Right hindlimb (tissue), 1 donor: ENCODE measurements at places on chromosomes 7 and 10.

DNA sequence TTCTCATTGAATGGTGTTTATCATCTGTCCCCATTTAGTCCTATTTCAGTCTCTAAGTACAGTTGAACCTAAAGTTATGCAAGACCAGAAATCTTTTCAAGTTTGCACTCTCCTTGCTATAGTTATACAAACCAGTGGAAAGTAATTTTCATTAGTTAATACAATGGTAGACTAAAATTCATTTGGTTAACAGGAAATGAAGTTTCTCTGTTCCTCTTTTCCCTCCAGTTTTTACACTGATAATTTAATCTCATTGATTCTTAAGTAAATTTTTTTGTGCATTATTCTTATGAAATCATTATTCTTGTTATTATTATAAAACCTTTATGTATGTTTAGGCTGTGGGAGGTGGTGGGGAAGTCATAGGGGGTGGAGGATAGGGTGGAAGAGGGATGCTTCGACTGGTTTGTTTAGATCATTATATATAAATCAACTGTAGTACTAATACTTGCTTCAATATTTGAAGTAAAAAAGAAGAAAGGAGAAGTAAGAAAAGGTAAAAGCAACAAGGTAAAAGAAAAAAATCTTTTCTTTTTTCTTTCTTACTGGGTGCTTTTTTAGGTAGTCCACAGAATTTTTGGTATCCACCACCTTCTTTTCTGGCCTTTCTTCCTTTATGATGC lies 104.1 kb downstream of the GPR85 start:
- no peak for DNase-seq

- peak; percentile 46 for DNase-seq
These were observed 124.8 kb upstream of the TMEM72 start for GRCh38 chr10:44786286-44786850.

- DNase-seq: no peak
These were observed 18.4 kb upstream of the KLF6 start for GRCh38 chr10:3803295-3803926.

- no peak for DNase-seq
These were observed 11.8 kb upstream of the COBL start for GRCh38 chr7:51328351-51328801.

- no peak for DNase-seq
These were observed 163.6 kb downstream of the KCND2 start for GRCh38 chr7:120436487-120437060.

GRCh38 chr7:47474937-47475879 lies 106.7 kb downstream of the TNS3 start:
- peak; percentile 74 for DNase-seq

DNA sequence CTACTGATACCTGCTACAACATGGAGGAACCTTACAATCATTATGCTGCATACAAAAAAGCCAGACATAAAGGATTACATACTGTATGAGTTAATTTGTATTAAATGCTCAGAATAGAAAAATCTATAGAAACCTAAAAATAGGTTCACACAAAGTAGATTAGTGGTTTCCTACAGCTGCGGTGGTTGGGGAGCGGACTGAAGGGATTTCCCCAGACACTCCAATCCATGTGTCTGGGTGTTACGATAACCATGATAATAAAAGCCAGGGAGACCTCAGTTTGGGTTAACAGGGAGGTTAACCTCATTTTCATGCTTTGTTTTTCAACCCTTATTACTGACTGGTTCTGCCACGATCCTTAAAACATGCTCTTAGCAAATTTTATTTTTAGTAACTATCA lies 355.9 kb downstream of the KCNMA1 start:
- DNase-seq: no peak

DNA sequence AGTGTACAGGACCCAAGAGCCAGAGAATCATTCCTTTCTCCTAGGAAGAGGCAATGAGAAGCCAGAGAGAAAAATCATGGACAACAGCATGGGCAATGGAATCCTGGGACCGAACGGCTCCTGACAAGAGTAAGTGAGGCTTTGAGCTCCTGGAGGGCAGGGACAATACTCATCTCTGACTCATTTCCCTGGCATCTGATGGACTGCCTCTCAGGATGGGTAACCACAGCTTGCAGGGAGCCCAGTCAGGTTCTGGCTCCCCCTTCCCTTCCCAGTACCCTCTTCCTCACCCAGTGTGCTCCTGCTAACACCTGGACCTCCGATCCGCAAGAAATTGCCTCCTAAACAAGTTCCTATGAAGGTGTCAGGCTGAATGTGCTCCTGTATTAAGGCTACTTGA lies 51.2 kb upstream of the SORCS3 start:
- no peak for DNase-seq

DNA sequence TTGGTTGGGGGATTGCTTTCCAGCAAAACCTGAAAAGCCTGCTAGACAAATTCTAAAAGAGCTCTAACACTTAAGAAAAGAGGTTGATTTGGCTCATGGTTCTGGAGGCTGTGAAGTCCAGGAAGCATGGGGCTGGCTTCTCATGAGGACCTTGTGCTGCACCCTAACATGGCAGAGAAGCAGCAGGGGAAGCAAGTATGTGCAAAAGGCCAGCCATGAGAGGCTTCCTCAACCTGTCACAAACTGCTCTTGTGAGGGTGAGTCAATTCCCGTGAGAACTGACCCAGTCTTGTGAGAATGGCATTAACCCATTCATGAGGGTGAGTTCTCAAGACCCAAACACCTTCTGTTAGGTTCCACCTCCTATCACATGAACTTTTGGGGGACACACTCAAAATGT lies 54.3 kb upstream of the IGFBP3 start:
- no peak for DNase-seq

GRCh38 chr10:62166331-62167131 lies 102.1 kb downstream of the RTKN2 start:
- DNase-seq: no peak

GRCh38 chr7:22109761-22110160 lies 164.1 kb upstream of the CDCA7L start:
- DNase-seq: no peak

- DNase-seq: no peak
These were observed 121.3 kb downstream of the PPP1R9A start for GRCh38 chr7:95028683-95029082.

GRCh38 chr7:36781011-36781738 lies 56.9 kb upstream of the AOAH start:
- DNase-seq: no peak
